ENCODE measurements at places on chromosomes 3 and 15.

- DNase-seq = no peak
Observed at GRCh38 chr15:89419370-89419984, 76.9 kb downstream of the RHCG start.

DNA sequence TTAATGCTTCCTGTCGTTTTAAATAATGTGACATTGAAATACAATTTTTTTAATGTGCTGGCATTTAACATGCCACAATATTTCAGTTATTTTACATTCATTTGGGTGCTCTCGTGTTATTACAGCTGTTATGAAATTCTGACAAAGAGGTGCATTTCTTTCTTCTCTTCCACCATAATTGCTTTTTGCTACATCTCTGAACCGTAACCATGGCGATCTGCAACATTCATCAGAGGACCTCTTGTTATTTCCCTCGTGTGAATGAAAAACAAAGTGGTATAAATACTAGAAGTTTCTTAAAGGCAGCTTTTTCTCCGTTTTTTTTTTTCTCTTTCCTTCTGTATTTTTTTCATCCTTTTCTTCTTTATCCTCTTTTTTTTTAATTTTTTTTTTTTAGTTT lies 316.4 kb downstream of the MCTP2 start:
- DNase-seq = no peak

DNA sequence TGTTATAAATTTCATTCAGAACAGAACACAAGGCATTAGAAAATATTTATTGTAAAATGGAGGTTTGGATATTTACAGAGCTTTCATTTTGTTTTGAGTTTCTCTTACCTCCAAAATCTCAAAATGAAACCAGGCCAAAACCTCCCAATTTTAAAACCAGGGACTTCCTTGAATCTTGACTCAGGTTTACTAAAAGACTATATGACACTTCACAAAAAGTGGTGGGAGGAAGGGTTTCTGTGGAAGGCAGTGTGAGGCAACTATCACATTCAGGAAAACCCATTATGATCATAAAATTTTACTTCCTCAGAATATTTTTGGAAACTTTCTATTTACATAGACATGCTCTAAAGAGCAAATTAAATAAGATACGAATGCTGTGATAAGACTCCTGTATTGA lies 205.8 kb upstream of the EOMES start:
- DNase-seq = no peak

DNA sequence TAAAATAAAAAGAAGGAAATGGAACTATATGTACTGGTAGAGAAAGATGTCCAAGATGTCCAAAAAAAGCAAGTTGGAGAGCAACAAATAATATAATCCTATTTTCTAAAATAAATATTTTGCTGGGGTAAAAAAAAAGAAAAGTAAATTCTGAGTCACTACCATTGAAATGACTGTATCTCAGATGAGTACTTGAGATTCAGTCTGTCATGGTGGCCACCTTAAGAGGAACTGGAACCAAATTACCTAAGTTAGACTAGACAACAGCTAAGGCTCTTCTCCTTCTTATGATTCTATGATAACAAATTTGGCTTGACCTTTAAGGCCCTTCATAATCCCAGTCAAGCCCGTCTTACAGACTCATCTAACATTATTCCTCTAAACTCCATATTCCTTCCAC lies 270.6 kb upstream of the HES1 start:
- DNase-seq = no peak

DNA sequence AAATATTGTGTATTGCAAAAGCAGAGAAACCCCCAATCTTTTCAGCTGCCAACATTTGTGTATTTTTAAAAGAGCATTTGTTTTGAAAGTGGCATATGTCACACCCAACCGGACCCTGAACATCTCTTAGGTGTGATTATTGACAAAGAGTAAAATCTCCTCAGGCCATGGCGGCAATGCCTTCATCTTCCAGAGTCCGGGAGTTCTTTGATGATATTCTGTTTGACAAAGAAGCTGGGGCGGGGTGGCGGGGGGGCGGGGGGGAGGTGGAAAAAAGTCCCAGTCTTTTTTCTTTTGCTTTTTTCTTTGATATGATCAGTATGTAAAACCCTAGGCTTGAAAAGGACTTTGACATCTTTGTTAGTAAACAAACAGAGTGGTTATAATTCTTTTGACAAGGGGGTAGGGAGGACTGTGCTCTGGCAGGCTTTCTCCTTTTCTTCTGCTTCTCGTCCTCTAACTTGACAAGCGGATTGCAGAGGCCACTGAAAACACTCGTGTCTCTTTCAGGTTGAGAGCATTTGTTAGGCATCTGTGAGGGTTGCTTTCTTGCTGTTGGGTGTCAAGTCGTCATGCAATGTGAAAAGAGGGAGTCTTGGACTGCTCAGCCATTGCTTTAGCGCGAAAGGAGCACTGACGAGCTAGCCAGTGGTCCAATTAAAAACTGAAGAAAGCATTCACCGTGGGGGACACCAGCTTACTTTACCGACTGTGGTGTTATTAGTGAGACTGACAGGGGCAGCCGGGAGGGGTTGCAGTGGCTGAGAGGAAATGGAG lies 243.2 kb downstream of the NSUN3 start:
- DNase-seq = no peak

DNA sequence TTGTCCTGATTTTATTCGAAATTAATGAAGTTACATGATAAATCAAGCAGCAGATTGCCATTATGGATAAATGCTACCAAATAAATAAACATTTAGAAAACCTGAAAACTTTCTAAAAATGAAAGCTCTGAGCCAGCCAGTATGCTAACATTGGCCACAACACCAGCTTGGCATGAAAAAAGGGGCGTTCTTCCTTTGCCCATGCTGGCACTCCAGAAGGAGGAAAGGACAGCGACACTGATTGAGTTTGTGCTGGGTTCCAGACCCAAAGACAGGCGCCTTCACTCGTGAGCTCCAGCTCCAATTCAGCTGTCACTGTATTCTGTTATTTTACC lies 5.1 kb downstream of the STIMATE start:
- DNase-seq = no peak

DNA sequence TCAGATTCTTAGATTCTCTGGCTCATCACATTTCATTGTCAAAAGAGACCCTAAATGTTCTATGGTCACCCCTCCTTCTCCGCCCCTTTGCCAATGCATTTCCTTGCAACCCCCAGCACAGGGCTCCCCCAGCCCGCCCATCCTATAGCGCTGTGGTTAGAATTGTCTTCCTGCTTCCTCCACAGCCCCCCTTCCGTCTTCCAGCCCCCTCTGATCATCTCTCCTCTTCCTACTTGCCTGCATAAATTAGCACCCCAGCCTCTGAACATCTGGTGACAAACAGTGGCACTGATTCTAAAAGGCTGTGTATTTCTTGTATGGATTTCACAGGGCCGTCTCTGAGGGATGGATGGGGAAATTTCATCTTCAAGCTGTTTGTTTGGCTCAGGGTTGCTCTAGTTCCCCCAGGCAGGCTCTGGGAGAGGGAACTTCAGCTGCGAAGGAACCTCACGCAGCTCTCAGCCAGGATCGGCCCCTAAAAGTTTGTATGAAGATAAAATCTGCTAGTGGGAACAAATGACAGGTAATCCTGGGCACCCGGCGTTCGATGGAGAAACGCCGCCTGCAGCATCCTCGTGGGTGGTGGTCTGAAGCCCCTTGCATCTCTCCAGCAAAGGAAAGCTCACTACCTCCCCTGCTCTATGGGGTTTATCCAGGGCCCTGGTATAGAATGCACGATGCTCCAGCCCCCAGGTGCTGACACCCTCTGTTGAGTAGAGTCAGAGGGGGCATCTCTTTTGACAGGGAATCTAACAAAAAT lies 83.0 kb downstream of the WNT7A start:
- DNase-seq = no peak

DNA sequence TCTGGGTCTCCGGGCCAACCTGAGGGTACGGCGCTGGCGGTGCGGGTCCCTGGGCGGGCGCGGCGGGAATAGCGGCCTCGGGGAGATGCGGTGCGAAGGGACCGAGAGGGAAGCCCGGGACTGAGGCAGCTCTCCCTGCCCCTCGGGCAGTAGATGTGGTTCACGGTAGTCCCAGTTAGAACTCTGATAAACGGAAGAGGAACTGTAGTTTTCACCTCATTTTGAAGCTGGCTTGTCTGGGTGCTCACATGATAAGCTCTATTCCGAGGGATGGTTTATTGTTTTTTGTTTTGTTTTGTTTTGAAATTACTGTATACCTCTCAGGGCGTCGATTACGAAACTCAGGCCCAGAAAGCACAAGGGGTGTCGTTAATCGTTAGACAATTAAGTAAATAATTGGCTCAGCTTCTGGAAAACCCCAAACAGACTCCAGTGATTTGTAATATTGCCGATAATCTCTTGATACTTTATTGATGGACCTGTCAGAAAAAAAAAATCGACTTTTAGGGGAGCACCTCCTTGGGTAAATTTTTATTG lies 413 bp downstream of the NUSAP1 start:
- DNase-seq = no peak

GRCh38 chr3:112734736-112735350 lies 93.9 kb upstream of the CCDC80 start:
- DNase-seq = peak; percentile 36

DNA sequence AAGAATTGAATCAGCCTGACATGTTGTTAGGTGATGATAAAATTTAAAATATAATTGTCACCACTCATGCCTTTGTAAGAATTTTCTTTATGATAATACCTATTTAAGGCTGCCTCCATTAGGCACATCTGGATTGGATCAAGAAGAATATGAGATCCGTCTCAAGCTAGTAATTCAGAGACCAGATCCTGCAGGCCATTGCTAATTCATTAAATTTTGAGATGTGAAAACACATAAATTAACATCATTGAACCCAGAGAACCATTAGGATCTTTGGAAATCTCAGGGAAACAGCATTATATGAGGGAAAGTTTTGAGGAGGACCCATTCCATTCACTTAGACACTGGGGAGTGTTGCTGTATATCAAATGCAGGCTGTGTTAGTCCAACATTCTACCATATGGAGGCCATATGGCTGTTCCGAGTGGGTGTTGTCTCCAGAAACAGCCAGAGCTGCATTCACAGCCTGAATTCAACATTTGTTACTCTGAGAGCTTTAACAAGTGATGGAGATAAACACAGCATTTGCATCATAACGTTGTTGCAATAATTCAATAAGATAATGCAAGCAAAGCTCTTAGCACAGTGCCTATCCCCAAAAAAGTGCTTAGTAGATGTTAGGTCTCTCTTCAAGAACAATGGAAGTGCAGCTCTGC lies 67.4 kb downstream of the DTWD1 start:
- no peak for DNase-seq

DNA sequence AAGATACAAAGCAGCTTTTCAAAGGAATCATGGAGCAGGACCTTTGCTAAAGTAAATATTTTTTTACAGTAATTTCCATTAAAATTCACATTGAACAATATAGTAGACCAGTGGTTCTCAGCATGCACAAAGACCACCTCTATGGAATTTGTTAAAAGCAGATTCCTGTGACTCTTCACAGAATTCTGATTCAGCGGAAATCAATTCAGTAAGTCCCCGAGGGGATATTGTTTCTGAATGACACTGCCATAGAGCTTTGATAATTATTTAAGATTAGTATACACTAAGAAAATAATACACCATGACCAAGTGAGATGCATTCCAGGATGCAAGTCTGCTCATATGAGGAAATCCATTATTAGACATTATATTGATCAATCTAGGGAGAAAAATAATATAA lies 161.9 kb upstream of the TNIK start:
- DNase-seq = no peak

DNA sequence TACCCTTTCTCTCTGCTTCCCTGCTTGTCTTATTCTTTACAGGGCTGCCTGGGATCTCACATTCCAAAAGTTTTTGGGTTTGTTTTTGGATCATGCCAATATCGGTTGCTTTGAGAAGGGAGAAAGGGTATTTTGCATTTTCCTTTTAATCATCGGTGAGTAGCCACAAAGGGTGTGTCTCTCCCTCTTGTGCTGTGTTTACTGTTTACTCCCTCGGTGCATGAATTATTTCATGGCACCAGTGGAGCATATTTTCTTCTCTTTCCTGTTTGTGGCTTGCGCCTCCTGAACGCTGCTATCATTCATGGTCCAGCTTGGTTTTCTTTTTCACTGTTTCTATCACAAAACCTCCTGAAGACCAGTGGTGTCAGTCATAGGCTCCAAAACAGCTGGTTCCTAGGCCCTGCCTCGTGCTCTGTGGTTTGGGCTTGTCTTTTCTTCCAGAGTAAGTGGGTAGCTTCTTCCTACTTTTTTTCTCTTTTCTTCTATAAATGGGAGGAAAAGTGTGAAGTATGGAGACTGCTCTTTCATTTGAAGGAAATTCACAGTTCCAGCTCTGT lies 54.9 kb downstream of the IGF1R start:
- no peak for DNase-seq

- no peak for DNase-seq
Observed at GRCh38 chr15:81191701-81192100, 5.0 kb upstream of the IL16 start.

- no peak for DNase-seq
Observed at GRCh38 chr15:70079888-70080287, 17.8 kb downstream of the TLE3 start.

DNA sequence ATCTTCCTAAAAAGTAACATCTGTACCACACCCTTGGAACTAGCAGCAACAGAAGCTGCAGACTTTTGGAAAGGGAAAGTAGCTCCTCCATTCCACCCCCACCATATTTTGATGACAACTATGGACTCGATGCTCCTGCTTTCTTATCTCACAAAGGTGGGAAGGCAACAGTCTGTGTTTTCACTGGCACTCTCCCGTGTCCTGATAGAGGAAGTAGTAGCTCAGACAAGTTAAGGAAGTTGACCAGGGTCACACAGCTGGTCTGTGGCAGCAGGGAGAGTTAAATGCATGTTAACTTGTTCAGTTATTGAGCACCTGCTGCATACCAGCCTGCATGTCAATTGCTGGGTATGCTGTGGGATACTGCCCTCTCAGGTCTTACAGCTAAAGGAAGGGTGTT lies 33.1 kb downstream of the BHLHE40 start:
- no peak for DNase-seq

- DNase-seq = no peak
Observed at GRCh38 chr3:46089237-46090011, 62.1 kb upstream of the XCR1 start.

DNA sequence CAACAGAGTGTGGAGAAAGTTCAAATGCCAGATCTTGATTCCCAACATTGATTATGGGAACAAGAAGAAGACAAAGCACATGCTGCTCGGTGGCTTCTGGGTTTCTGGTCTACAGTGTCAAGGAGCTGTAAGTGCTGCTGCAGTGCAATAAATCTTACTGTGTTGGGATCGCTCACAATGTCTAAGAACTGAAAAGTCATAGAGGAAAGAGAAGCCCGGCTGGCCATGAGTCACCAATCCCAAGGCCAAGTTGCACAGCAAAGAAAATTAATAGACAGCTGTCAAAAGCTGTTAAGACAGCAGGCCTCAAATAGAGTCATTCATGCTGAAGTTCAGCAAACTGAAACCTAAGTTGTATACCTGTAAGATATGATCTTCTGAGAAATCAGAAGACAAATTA lies 33.2 kb upstream of the SPPL2A start:
- no peak for DNase-seq

- no peak for DNase-seq
Observed at GRCh38 chr3:187456250-187456649, 88.1 kb downstream of the RTP4 start.

DNA sequence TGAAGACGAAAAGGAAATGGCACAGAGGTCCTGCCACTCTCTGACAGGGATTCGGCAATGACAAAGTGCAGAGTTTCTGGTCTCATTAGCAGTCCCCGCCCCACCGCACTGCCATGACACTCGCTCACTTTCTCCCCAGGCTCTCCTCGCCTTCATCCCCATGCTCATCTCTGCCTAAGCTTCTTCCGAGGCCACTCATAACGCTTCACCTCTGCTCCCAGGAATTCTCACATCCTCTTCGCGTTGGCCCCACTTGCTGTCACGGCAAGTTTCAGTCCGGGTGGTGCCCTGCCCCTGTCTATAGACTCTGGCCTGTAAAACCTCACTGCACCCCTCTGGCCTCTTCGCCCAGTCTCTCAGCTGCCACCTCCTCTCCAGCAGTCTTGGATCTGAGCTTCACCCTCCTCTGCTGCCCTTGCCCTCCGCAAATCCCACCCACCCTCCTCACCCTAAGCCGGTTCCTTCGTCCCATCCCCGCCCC lies 654 bp downstream of the RUBCN start:
- peak; percentile 35 for DNase-seq

Data from activated CD4-positive, alpha-beta T cell treated with anti-CD3 and anti-CD28 coated beads, Interleukin-2, amount 50 U/mL, for 24 hours (primary cell).